ENCODE measurements at places on chromosomes 11 and 22.

GRCh38 chr11:12005061-12005460 is 3.4 kb downstream of the DKK3 start:
- DNase-seq, result no peak

DNA sequence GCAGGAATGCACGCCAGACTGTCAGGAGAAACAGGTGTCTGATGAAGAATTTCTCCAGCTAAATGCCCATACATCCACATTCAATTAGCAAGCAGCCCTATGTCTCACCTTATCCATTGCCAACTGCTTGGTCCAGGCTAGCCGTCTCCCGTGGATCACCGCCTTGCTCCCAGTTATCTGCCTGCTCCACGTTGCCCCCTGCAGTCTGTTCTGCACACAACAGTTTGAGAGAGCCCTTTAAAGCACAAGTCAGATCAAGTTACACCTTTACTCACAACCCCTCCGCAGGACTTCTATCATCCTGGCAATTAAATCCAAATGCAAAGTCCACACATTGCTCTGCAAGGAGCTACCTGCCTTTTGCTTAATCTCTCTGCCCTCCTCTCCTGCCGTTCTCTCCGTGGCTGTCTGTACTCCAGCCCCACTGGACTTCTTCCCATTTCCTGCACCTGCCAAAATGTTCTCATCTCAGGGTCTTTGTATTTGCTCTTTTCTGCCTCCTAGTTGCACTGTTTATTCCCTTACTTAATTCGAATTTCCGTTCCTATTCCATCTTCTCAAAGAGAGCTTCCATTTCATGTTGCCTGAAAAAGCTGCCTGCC is 185.3 kb upstream of the LARGE1 start:
- peak; percentile 39 for DNase-seq

GRCh38 chr11:33536178-33536577 is 164.4 kb downstream of the C11orf91 start:
- no peak for DNase-seq

DNA sequence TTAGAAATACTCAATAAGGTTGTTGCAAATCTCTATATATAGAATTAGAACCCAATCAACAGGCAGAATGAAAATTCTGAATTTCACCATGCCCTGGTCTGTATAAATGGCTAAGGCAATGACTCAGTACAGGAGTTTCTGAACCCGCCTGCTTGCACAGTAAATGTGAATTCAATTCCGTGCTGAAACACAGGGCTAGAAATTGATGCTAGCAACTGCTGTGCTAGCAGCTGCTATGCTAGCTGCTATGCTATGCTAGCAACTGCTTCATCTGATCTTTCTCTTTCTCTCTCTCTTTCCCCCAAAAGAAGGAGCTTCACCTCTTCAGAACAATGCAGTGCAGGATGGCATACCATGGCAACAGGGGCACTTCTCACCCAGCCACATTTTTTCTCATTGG is 9.7 kb upstream of the OR52J3 start:
- DNase-seq, result no peak

GRCh38 chr11:87290304-87290922 is 252.7 kb downstream of the TMEM135 start:
- no peak for DNase-seq

DNA sequence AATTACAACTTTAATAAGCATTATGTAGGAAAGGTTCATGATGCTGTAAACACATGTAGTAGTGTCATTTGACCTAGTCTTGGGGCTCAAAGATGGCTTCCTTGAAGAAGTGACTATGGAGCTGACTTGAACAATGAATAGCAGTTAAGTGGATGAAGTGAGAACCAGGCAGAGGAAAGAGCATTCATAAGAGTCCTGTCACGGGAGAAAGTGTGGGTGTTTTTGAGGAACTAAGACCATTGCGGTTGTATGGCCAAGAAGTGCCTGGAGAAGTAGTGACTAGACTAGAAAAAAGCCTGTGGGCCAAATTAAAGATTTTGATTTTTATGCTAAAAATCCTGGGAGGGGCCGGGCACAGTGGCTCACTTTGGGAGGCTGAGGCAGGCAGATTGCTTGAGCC is 7.2 kb upstream of the IL18BP start:
- no peak for DNase-seq

GRCh38 chr11:41283191-41283930 is 176.1 kb downstream of the LRRC4C start:
- no peak for DNase-seq

- no peak for DNase-seq
These were observed 21.5 kb downstream of the OTUB1 start for GRCh38 chr11:64007629-64008282.

DNA sequence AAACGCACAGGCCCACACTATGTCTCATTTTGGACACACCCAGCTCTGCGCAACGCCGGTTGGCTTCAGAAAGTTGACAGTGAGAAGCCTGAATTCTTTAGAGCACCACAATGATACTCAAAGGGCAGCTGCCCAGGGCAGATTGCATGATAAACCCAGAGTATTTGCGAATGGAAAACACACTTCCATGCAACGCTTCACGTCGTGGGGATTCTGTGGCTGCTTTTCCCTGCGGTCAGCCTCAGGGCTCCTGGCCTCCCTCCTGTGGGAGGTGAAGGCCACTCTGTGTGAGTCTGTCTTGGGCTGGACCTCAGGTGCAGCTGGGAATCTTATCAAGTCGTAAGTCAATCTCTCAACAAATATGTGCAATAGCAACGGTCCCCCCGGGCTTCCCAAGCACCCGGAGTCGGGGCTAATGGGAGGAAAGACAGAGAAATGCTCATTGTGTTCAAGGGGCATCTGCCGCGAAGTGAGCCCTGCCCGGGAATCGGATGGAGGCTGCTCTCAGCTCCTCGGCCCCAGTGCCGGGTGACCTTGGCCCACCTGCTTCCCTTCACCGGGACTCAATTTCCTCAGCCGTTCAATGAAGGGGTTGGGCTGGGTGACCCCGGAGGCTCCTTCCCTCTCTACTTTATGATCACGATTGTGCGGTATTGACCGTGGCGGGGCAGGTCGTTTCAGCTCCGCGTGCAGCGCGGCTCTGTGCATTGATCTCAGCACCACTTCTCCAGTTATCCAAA is 623.6 kb downstream of the BRD1 start:
- DNase-seq, result no peak

DNA sequence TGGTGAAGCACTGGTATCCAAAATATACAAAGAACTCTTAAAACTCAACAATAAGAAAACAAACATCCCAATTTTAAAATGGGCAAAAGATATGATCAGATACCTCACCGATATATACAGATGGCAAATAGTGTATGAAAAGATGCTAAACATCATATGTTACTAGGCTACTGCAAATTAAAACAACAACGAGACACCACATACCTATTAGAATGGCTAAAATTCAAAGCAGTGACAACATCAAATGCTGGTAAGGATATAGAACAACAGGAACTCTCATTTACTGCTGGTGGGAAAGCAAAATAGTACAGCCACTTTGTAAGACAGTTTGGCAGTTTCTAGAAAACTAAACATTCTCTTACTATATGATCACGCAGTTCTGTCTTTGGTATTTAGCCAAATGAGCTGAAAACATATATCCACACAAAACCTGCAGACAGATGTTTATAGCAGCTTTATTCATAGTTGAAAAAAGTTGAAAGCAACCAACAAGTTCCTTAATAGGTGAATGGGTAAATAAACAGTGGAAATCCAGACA is 38.5 kb downstream of the SIK3 start:
- DNase-seq, result no peak

- no peak for DNase-seq
These were observed 590 bp downstream of the NNMT start for GRCh38 chr11:114296605-114297372.

DNA sequence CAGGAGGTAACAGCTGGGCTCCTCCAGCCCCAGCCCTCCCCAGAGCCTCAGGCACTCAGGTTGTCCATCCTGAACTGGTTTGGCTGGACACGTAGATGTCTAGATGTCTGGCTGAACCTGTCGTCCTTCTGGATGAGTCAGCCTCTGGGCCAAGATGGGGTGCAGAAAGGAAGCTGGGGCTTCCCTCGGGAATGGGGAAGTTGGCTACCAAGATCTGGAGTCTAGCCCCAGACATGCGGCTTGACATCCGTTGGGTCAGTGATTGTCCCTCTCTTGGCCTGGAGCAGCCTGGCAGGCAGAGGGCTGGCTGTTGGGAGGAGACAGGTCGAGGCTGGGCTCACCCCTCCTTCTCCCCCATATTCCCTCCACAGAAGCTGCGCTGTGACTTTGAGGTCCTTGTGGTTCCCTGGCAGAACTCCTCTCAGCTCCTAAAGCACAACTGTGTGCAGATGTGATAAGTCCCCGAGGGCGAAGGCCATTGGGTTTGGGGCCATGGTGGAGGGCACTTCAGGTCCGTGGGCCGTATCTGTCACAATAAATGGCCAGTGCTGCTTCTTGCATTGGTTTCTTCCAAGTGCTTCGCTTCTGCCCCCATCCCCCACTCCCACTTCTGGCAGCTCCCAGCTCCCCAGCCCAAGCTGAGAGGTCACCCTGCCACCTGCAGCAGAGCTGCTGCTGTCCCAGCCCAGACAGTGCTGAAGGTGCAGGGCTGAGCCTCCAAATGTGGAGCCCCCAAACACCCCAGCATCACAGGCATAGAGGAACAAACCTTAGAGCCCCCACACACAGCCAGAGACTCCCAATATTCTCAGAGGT is 1.3 kb downstream of the CST6 start:
- DNase-seq, result no peak

GRCh38 chr11:35057926-35058668 is 80.9 kb upstream of the CD44 start:
- DNase-seq, result no peak

DNA sequence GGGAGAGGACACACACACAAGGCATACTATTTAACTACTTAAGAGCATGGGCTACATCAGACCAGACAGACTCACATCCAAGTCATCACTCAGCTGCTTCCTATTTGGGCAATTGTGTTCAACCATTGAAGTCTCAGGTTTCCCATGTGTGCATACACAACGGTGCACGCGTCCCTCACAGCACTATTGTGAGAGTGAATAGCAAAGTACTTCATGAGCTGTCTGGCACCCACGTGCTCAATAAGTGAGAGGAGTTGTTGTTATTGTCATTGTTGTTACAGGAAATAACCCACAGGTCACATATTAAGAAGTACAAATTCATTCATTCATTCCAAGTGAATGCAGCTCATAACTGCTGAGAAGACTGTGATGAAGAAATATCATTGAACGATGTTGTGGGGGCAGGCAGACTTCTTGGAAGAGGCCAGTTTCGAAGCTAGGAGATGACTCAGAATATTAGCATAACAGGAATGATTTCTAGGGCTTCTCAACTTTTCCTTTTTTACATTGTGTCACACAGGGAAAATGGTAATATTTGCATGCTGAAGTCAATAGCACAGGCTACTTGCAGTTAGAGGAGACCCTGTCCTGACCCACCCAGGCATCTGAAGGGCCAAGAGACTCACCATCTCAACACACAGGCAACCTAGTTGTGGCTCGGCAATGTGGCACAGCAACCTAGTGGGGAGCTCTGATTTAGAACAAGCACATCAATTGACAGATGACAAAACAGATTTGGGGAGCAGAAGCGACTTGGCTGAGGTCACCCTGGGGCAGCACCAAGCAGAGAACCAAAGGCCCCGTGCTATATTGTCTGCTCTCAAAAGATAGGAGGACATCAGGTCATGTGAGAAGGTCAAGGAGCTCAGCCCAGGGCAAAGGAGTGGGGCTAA is 606.0 kb downstream of the BUD13 start:
- no peak for DNase-seq

- DNase-seq, result no peak
These were observed 29.8 kb downstream of the CHORDC1 start for GRCh38 chr11:90192869-90193582.

DNA sequence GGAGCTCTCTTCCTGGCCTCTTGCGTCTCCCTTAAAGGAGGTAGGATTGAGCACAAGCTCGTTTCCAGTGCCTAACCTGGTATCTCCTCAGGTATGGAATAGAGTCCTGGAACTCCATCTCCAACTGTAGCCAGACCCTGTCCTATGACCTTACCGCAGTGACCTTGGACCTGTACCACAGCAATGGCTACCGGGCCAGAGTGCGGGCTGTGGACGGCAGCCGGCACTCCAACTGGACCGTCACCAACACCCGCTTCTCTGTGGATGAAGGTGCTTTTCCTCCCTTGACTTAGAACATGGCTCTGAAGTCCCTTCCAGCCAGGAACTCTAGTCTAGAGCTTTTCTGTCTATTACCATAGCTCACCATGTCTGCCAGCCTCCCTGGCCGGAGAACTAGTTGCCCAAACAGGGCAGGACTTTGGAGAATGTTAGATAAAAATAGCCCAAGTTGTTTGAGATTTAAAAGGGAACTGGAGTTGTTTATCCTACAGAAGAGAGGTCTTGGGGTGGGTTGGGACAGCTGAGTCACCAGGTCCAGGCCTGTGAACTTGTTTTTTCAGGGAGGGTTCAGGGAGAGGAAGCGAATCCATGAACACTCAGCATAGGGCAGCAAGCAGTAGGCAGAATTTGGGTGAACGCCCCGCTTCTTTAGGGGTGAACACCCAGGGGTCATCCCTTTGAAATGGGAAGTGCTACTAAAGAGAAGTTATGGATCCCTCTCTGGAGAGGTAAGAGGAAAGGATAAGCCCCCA is 3.3 kb downstream of the IL10RA start:
- DNase-seq, result peak; percentile 17

- peak; percentile 71 for DNase-seq
These were observed 28.4 kb upstream of the HMOX1 start for GRCh38 chr22:35352214-35353111.

DNA sequence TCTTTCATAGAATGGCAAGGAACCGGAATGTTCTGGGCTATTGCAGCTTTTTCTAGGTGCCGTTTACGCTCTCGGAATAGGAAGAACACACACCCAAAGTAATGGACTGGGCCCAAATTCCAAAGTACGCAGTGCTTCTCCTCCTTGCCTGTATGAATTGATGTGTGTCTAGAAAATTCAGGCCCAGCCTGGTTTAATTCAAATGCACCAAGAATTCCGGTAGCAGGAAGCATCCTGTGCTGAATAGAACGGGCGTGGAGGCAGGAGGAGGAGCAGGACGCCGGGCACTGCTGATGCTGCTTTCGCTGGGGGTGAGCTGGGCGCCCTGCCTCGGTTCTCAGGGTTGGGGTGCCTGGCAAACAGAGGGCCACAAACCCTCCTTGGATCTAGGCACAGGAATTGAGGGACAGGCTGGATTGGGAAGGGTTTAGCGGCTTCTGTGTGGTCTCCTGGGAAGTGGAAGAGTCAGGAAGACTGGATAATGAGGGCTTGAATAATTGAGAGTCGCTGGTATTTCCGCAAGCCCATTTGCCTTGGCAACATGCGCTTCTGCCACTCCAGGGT is 2.0 kb downstream of the PARVB start:
- no peak for DNase-seq

DNA sequence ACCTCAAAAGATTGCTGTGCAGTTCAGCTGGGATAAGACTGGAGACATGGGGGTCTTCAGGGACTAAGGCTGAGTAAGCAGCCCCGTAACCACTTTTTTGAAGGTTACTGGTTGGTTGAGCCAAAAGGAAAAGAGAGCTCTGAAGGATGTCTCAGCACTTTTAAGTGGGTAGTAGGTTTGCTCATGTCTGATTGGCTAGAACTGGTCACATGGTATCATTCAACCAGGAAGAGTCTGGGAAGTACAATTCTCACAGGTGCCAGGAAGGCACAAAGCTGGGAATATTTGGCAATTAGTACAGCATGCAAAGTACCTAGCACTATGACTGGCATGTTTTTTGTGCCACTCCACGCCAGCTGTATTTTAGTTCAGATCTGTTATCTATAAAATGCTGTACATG is 58.1 kb downstream of the SNX19 start:
- no peak for DNase-seq
